ENCODE measurements at places on chromosomes 5 and 9.

GRCh38 chr5:33827885-33828284, 63.9 kb downstream of the ADAMTS12 start:
- DNase-seq: no peak

GRCh38 chr5:13740471-13740870, 204.0 kb downstream of the DNAH5 start:
- DNase-seq: no peak

DNA sequence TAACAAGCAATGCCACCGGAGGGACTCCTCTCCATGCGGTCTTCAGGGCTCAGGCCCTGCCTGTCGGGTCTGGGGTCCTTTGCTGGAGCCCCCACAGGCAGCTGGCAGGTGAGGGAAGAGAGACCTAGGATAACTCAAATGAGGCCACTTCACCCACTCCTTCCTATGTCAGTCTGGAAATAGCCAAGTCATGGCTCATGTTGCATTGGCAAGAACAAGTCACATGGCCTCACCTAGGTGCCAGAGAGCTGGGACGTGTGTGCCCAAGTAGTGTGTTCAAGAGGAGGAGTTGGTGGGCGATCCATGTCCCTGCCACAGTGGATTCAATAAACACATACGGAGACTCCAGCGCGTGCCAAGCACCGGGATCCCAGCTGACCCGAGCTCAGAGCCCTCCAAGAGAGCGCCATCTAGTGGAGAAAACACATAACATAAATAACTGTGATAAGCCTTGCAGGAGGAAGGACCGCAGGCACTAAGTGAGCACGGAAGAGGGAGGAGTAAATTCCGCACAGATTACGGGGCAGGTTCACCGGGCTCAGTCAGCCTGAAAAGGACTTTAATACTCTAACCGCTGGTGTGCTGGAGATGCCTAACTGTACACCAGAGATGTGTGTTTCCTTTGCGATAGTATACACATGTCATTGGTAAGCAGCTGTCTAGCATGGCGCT, 580.8 kb downstream of the CCDC171 start:
- DNase-seq: peak; percentile 35

- DNase-seq: no peak
Observed at GRCh38 chr9:73079326-73079725, 72.3 kb upstream of the ANXA1 start.

- DNase-seq: no peak
Observed at GRCh38 chr9:116163293-116164055, 9.9 kb downstream of the PAPPA start.

- DNase-seq: no peak
Observed at GRCh38 chr5:35598707-35599370, 18.8 kb upstream of the SPEF2 start.

GRCh38 chr5:61333954-61334867, 2.2 kb downstream of the ZSWIM6 start:
- no peak for DNase-seq

DNA sequence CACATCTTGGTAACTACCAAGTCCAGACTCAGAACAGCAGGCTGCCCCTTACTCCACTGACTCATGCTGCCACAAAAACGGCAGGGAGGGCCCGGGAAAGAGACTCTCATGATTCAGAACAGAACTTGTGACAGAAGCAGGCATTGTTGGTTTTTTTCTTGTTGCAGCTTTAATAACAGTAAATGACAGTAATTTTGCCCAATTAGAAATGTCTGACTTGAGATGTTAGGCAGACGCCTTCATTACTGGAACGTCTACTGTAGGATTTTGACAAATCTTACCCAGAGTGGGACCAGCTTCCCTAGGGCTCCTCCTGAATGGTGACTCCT, 77.9 kb downstream of the SEMA5A start:
- no peak for DNase-seq

DNA sequence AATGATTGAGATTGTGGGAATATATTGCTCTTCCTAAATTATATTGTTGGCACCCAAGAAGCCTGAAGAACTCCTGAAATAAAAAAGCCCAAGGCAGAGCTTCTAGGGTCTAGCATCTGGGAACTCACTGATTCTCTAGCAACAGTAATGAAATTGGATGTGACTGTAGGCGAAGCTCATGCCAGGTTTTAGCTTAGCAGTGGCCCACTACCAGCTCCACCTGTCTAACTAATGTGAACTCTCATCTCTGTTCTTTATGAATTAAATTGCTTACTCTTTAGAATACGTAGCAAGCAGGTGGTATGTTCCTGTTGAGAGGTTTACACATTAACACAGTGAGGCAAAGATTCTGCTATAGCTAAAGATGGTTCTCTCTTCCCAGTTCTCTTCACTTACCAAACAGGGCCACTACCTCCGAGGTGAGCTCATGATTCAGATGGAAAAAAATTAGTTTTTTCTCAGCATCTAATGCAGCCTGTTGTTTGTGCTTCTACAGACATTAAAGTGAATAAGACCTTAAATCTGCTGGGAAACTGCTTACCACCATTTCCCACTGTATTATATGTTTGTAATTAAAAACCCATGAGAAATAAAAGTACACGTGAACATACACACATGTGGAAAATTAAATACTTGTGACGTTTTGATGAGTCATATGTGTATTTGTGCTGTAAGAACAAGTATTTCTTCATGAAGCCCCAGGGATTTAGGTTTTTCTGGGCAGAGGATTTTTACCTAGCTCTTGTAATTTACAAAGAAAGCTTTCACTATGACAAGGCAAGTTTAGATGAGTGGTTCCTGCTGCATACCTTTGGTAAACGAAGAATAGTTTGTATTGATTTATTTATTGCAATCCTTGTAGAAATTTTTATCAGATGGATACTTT, 360.1 kb downstream of the KDM4C start:
- no peak for DNase-seq

DNA sequence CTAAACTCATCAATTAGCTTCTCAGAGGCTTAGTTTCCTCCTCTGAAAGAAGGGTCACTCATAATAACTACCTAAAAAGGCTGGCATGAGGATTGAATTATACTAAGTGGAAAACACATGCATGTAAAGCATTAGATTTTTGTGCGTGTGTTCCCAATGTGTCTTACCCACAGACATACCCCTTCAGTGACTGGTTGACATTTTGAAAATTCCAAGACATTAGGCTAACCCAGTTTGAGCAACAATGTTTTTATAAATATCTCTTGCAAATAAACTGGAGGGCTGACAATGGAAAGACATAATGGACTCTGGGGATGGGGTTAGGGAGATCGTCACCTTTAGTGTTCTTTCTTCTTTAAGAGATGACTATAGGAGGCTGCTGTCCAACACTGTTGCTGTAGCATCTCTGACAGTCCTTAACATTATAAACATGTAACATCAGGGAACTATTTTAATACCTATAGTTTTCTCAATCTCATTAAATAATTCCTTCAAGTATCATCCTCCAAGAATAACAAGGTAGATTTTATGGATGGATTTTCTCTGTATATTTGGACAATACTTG, 24.3 kb downstream of the HMHB1 start:
- DNase-seq: no peak

DNA sequence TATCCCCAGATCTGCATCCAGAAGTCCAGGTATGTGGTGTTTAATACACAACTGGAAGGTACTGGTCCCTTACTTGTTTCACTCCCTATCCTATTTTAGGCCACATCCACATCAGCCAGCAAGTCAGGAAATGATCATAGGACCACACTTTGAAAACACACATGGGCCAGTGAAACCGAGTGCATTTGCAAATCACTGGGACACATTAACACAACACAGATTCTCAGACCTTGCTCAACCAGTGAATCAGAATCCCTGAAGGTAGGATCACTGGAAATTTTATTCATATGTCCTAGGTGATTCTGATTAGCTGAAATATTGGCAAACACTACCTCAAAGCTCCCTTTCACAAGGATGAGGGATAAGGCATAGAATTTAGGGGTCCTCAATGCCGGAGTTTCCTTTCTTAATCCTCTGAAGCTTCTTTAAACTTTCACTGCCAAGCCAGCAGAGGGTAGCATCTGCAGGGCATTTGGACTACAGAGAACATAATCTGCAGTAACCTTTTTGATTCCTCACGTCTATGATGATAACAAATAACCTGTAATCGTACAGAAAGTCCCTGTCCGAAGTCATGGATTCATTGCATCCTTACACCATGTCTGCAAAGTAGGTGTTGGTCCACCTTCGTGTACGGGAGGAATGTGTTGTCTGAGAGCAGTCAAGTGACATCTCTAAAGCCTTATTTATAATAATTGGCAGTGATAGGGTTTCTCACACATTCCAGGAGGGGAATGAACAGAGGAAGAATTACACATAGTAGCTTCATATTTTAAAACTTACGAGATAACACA, 11.0 kb upstream of the ABLIM3 start:
- DNase-seq: no peak

DNA sequence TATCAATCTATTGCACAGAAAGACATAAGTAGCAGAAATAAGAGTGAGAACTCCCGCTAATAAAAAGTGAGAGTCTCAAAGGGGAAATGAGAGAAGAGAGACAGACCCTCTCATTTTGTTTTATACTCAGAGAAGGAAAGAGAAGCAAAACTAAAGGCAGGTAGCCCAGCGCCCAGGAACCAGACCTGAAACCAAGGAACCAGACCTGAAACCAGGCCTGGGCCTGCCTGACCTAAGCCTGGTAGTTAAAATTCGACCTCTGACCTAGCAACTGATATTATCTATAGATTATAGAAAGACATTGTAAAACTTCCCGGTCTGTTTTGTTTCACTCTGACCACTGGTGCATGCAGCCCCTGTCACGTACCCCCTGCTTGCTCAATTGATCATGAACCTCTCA, 134.5 kb upstream of the SEMA6A start:
- DNase-seq: no peak

GRCh38 chr5:142697356-142698255, 11.7 kb upstream of the FGF1 start:
- DNase-seq: no peak

- no peak for DNase-seq
Observed at GRCh38 chr5:56774957-56775356, 40.4 kb upstream of the MAP3K1 start.

GRCh38 chr5:139399501-139400121, 4.3 kb downstream of the SPATA24 start:
- no peak for DNase-seq

DNA sequence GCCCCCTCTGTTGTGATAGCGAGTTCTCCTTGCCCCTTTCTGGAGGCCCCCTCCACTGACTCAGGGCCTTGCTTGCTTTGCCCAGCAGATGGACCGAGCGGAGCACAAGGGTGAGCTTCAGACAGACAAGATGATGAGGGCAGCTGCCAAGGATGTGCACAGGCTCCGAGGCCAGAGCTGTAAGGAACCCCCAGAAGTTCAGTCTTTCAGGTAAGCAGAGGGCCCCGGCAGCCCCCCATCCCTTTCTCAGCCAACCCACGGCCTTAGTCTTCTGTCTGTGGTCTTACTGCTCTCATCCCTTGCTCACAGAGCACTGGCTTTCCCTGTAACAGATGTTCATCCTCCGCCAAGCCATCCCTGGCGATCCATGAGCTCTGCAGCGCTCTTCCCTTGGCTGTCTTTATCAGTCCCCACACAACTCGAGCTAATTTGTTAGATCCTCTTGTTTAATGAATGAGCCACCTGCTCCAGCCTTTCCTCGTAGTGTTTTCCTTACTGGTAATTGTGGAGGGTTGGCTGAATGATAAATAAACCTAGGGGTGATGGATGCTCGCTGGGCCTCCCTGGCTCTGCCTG, 18.4 kb upstream of the RARS1 start:
- DNase-seq: no peak

- no peak for DNase-seq
Observed at GRCh38 chr5:72598401-72599064, 91.3 kb upstream of the ZNF366 start.

DNA sequence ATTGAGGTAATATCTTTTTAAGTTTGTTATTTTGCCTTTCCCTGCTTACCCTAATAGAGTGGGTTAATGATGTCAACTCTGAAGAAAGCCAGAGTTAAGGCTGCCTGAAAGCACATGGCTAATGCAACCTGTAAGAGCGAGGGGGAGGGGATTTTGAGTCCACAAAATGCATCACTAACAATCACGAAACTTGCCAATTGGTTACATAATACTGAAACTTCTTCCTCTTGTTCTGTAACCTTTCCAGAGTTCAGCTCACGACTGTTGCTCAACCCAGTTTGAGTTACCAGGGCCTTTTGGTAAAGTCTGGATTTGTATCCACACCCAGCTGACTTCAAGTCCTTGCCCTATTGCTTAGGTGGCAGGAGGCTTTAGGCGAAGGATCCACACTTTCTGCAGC, 308.8 kb downstream of the EFNA5 start:
- no peak for DNase-seq

- DNase-seq: peak; percentile 36
Observed at GRCh38 chr5:36701085-36701698, 94.8 kb downstream of the SLC1A3 start.

DNA sequence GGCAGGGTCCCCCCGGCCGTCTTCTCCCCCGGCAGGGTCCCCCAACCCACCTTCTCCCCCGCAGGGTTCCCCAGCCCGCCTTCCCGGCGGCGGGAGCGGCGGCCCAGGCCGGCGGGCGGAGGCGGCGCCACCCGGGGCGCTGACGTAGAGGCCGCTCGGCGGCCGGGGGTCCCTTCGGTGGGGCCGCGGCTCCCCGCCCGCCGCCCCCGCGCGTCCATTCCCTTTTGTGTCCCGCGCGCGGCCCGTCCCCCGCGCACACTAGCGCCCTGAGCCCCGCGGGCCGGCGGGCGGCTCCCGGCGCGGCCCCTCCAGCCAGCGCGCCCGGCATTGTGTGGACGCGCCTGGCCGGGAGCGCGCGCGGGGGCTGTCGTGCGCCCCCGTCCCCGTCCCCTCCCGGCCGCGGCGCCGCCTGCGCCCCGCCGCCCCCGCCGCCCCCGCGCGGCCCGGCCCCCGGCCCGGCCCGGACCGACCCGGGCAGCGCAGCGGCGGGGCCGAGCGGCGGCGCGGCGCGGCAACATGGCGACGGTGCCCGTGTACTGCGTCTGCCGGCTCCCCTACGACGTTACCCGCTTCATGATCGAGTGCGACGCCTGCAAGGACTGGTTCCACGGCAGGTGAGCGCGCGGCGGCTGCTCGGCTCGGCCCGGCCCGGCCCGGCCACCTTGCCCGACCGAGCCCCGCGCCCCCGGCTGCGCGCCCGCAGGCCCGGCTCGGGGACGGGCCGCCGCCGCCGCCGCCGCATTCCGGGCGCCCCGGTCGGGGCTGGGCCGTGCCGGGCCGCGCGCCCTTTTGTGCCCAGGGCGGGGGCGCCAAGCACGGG, at the start of gene PHF2:
Gene PHF2 (plus strand): TSS at position 327 of the 820 bp plus-strand sequence. CDS start 190 bp downstream, at position 517.
- DNase-seq: peak; percentile 59

GRCh38 chr9:13292782-13293181, 13.3 kb upstream of the MPDZ start:
- DNase-seq: no peak

- DNase-seq: peak; percentile 66
Observed at GRCh38 chr9:130235558-130236435, 29.8 kb upstream of the HMCN2 start.

- no peak for DNase-seq
Observed at GRCh38 chr9:136664000-136664915, 1.5 kb downstream of the EGFL7 start.
